ENCODE measurements at places on chromosomes 12 and 14.

DNA sequence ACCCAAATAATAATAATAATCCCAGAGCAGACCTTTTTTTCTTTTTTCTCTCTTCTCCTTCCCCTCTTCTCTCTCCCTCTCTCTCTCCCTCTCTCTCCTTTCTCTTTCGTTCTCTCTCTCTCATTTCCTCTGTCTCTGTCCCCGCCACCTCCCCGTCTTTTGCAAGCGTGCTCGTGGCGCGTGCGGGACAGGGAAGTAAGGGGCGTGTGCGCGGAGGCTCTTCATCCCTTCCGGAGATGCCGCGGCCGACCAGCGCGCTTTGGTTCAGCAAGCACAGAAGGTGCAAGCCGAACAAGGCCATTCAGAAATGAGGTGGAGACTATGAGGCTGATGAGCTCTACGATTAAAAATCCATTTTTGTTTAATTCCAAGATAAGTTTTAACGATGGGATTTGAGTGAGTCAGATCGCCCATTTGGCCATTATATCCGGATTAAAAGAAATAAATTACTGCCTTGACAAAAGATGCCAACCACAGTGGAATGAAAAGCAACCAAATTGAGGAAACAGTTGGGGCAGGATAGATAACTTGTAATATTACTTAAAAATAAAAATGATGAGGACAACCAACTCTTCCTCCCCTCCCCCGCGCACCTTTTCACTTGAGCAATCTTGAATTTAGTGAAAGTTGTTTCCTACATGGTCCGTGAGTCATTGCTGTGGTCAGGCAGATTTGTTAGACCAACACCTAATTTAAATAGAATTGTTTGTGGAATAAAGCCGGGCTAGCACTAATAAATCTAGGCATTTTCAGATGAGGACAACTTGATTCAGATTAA lies 1.2 kb upstream of the AMIGO2 start:
- DNase-seq: peak; percentile 32

DNA sequence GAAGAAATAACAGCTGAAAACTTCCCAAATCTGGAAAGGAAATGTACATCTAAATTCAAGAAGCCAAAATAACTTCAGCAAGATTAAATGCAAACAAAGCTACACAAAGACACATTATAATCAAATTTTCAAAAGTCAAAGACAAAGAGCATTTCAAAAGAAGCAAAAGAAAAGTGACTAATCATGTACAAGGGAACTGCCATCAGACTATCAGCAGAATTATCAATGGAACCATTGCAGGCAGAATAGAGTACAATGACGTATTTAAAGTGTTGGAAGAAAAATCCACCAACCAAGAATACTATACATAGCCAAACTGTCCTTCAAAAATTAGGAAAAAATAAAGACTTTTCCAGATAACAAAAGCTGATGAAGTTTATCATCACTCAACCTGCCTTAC lies 147.5 kb downstream of the NELL2 start:
- no peak for DNase-seq

GRCh38 chr14:64542836-64543201 lies 2.3 kb downstream of the HSPA2 start:
- DNase-seq: no peak

GRCh38 chr14:54803926-54804537 lies 98.6 kb downstream of the GCH1 start:
- DNase-seq: no peak

DNA sequence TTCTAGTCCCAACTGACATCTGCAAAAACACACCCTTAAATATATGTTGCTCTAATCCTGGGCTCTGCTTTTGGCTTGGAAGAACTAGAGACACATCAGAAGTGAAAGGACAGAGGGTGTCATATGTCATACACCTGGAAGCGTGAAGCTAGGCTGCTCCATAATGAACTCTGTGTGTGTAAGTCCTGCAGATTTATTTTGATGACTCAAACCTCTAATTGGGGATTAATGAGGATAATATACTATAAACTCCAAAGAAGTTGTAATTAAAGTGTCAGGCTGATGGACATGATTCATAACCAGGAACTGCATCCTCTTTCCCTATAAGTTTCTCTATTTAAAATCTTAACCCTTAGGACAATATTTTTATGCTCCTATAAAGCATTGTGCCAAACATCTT lies 4.4 kb upstream of the KCNK10 start:
- DNase-seq: no peak

GRCh38 chr12:66669541-66669940 lies 9.3 kb downstream of the GRIP1 start:
- no peak for DNase-seq

- DNase-seq: no peak
Observed at GRCh38 chr12:21542403-21542802, 16.3 kb downstream of the SPX start.

GRCh38 chr12:66258011-66258410 lies 44.3 kb upstream of the HELB start:
- no peak for DNase-seq

- no peak for DNase-seq
Observed at GRCh38 chr14:28690029-28690692, 76.4 kb upstream of the FOXG1 start.

DNA sequence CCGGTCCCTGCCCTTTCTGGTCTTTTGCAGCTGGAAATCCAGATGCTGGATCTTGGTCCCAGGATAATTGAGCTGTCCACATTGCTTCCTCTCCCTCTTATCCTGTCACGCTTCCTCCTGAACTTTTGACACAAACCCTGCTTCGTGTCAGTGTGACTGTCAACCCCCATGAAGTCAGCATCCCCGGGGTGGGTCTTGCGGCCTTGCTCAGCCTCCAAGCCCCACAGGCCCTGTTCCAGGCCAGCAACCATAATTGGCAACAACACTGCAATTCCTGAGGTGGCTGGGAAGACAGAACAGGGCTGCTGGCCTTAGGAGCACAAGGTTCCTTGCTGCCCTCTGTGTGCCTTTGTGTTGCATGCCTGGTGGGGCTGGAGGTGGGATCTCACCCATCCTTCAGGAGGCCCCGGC lies 74.9 kb downstream of the NTF3 start:
- DNase-seq: no peak

DNA sequence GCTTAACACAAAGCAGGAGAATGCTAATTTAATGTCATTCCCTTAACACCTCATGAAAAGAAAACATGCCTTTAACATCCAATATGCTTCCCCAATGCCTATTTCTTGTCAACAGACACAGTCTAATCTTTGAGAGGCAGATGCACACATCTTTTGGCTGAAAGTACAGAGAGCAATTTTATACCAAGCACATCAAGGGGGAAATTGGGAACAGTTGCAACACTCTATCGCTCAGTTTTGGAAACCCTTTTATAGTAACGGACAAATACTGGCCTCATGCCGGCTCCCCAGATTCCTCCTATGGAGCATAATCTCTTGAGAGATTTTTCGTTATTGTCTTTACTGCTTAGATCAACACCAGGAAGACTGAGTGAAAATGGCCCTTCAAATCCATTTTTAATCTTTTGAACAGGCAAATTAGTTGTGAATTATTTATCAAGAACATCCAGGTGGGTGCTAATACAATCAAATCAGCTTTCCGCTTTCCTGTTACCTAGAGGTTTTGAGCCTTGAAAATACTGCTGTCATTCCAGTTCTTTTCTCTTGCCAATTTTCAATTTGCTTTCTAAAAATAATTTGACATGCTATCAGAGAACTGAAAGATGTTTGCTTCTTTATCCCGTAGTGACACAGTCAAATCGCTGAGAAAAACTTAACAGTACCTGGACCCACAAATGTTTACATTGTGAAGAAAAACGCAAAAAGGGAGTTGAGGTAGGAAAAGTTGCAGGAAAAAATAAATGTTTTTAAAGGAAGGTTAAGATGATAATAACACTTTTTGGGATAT lies 60.7 kb upstream of the CAND1 start:
- DNase-seq: no peak

DNA sequence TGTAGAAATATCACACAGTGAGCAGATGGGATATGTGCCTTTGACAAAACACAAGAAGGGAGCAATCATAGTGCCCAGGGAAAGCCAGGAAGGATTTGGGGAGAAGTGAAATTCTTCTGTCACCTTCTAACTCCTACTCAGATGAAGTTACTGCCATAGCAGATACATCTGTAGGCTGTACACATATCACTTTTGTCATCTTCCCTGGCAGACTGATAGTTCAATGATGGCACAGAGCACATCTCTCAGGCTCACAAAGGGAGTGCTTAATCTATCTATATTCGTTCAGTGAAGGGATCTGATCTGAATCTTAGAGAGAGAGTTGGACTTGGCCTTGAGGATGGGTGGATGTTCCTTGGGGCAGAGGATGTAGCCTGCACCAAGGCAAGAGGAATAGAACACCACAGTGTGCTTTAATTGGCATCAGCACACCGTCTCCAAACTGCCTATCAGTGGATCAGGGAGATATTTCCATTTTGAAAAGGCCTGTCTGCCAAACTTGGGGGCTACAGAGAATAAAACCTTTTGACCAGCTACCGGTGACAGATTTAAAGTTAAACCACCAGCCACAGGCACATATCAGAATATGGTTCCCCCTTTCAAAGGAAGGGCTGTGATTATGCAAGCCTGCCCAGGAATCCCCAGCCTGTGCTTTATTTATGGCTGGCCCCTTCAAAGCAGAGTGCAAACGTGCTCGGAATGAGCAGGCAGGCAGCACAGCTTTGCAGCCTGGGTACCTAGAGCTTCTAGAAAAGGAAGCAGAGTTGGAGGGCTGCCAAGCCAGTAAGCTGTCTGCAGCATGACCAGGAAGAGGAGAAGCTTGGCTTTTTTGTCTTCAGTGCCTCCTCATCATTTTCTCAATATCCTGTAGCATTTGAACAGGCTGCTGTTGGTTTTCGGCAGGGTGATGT lies 165.5 kb upstream of the DYRK2 start:
- peak; percentile 70 for DNase-seq

DNA sequence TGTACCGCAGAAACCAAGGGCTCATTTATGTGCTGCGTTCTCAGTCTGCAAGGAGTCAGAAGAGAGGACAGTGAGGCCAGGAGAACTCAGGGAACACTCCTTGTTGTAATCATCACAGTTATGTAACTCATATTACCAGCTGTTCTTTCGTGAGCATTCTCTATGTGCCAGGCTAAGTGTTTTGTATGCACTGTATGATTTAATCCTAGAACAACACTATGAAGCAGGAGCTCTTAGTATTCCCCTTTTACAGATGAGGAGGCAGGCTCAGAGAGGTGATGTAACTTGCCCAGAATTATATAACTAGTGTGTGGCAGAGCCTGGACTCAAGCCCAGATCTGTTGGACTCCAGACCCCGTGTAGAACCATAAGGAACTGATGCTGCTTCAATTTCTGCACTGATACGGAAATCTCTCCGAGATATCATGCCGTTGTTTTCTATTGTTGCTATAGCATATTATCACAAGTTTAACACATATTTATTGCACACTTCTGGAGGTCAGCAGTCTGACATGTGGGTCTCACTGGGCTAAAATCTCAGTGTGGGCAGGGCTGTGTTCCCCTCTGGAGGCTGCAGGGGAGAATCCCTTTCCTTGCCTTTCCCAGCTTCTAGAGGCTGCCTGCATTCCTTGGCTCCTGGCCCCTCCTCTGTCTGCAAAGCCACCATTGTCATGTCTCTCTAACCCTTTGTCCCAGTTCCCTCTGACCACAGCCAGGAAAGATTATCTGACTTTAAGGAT lies 16.3 kb upstream of the CD9 start:
- no peak for DNase-seq

GRCh38 chr12:92814584-92814983 lies 111.8 kb downstream of the PLEKHG7 start:
- DNase-seq: no peak

DNA sequence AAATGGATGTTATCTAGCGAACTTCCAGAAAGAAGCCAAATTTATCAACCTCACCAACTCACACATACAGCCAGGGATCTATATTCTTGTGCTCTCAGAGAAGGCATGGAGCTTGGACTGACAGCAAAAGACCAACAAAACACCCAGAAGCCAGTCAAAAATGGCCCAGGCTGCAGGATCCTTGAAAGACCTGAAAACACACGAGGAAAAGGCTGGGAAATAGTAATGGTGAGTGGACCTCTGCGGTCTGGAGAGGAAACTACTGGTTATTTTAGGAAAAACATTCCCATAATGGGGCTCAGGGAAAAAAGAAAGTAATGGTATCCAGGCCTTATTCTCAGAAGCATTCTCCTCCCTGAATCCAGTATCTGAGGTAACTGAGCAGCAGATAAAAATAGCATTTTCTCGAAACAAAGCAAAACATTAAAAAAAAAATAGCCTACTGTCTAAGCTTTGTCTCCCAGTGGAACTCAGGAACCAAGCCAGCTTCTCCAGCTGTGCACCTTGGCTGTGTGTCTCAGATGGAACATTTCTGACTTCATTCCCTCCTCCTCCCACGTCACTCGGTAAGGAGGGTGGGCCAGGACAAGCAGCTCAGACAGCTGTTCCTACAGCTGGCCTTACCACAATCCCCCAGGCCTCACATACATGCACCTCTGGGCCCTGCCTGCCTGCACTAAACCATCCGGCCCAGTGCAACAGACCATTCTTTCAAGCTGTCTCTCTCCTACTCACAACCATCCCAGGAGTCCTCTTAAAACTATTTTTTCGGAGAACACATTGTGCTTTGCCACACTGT lies 249.9 kb downstream of the DAD1 start:
- no peak for DNase-seq

- no peak for DNase-seq
Observed at GRCh38 chr14:52124791-52125684, 56.2 kb upstream of the NID2 start.

DNA sequence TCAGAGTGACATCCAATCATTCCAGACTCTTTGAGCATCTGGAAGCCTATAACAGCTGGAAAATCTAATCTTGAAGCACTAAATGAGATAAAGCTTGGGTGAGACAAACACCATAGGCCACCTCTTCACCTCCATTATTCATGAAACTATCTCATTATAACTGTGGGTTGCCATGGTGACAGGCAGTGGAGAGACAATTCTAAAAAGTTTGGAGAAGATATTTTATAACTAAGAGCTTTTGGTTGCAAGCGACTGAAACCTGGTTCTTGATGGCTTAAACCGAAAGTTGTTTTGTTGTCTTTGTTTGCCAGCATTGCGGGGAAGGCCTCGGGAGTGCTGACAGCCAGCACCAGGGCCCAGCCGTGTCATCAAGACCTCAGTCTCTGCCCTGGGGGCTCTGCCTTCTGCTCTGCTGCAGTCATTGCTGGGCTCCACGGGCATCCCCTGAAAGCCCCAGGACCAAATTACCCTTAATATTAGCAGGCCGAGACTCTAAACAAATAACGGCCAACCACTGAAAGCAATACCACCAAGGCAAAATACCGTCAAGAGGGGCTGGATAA lies 353.6 kb upstream of the SFSWAP start:
- DNase-seq: no peak

DNA sequence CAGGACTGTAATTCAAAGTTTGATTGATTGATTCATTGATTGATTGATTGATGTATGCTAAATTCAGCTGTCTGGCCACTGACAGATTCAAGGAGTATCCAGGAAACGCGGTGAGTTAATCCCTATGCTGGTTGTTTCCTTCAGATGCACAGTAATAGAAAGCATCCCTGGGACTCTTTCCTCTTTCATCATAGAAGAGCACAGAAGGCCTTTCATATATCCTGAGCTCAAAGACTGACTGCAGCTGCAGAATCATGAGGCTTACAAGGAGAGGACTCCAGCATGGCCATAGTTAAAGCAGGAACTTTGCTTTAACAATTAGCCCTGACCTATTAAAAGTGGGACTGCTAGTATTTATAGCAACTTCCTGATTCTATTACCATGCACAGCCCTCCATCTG lies 187.7 kb upstream of the TMTC1 start:
- no peak for DNase-seq

All from activated T-cell treated with anti-CD3 and anti-CD28 coated beads for 1 hour (primary cell).